ENCODE measurements at places on chromosomes 2 and 18. TPM values are rescaled to one million over a fixed set of nuclear protein-coding genes. Genes with fewer than 3 reads are reported as not detected.

DNA sequence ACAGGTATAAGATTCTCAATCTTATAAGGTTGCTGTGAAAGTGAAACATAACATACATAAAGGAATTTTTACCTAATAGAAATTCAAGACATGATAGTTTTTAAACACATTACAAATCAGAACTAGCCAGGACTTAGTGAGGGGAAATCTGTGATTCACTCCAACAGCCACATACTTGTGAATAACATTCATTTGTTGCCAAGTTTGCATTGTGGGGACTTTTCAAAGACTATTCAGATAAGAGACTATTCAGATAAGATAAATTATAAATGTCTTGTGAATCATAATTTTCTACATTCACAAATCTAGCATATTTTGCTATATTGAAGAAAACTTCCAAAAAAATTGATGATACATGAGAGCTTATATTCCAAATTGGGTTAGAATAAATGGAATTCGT is 345.3 kb upstream of the CDH20 start:
- DNase-seq: no peak

CPO gene
- 0.42 TPM for total RNA-seq

DNA sequence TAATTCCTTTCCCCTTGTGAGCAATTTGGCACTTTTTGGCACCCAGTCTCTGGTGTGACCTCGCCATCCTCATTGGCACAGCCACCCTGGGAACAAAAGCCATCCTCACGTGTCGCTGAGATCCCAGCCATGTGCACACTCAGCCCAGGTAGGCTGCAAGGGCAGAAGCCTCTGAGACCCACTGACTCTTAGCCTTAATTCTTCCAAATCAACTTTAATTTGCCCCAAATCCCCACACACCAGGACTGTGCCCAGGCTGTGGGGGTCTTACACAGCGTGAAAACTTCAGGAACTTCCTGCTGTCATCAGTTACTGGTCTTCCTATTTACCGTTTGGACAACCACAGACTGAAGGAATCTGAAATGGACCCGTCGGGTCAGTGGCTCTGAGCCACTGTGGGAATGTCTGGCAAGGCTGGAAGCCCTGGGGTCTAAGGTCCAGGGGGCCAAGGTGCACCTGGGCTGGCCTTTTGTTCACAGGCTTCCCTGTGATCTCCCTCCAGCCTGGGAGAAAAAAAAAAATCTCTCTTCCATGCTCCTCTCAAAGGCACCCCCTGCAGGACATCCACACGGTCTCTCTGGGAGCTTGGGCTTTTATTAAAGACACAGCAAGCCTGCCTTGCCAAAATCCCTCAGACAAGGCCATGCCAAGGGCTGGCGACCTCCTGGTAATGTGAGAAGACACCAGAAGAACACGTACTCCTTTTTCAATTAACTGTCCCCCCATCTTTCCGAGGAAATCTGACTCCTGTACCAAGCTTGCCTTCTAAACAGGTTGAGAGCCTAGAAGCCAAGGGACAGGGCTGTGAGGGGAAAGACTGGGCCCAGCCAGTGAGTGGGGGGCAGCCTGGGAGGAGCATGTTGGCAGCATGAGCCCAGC is 42.1 kb upstream of the LAPTM4A start:
- DNase-seq: peak; percentile 60

DNA sequence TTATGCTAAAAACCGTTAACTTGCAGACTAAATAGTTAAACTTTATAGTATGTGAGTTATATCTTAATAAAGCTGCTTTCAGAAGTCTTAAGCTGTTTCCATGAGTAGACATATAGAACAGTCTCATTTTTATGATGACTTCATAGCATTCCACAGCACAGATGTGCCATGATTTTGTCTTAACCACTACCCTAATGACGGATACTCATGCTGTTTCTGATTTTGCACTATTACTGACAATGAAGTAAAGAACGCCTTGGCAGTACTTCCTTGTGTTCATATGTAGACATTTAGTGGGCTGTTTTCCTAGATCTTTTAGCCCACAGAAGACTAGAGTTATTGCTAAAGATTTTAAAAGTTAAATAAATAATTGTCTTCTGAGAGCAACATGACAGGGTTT is 175.6 kb upstream of the RAB6C start:
- no peak for DNase-seq

DNA sequence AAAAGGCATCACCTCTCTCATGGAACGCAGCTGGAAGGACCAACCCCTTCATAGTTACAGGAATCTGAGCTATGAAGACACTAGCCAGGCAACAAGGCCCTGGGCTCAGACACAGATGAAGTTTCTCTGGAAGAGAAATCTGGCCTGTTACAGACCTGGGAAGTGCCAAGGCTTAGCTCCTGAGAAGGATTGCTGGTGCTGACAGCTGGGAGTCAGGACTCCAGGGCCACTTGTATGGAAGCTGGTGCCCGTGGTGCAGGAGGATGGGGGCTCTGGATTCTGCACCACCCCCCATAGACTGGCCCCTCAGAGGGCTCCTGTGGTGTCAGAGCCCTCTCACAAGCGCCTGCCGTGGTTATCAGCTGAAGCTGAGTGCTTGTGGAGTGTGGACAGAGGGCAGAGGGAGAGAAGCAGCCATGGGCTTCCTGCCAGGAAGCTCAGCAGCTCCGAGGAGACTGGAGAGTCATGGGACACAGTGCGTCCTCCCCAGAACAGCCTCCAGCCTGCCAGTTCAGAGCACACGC is 87.3 kb upstream of the LCLAT1 start:
- DNase-seq: peak; percentile 93

TBR1 gene
- total RNA-seq: not detected

CDK5R2 gene
- total RNA-seq: not detected

DNA sequence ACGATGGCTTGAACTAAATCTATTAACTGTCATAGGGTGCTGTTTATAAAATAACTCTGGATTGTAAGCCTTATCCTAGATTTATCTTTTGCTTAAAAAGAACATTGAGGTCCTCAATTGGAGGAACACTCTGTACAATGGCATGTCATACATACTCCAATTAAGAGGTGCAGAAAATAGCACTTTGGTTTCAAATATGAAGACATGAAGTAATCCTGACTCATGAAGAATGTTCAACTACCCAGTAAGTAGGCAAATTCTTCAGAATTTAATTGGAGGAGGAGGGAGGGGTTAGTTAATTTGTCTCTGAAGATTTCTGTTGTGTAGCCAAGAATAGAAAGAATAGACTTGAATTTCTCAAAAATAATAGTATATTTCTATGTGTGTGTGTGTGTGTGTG is 36.1 kb downstream of the DCC start:
- DNase-seq: no peak

- DNase-seq: no peak
These were observed 51.8 kb downstream of the EPB41L5 start for GRCh38 chr2:120064664-120065063.

- DNase-seq: no peak
These were observed 51.7 kb downstream of the MYO5B start for GRCh38 chr18:50143294-50143693.

GRCh38 chr2:15748736-15749323 is 157.2 kb downstream of the DDX1 start:
- DNase-seq: no peak

DSG2 gene
- total RNA-seq: 76.1 TPM

- peak; percentile 71 for DNase-seq
These were observed 14.0 kb downstream of the PXDN start for GRCh38 chr2:1730015-1730927.

DNA sequence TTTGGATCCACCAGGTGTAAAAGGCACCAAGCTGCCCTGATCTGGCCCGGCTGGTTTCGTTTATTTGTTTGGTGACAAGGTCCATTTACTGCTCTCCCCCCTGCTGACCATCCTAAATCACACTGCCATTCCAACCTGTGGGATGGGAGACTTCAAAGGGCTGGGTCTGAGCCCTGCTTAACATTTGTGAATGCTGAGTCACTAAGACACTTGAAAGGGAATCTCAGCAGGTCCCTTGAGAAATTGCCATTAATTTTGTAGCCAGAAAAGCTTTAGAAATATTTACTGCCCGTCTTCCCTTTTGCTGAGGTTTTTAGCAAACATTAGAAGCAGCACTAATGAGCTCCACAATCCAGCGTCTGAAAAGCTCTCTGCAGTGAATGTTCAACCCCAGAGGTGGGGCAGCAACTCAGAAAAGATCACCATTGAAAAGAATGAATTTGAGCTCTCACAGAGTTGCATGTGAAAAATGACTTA is 133.8 kb downstream of the ARL4C start:
- no peak for DNase-seq

DNA sequence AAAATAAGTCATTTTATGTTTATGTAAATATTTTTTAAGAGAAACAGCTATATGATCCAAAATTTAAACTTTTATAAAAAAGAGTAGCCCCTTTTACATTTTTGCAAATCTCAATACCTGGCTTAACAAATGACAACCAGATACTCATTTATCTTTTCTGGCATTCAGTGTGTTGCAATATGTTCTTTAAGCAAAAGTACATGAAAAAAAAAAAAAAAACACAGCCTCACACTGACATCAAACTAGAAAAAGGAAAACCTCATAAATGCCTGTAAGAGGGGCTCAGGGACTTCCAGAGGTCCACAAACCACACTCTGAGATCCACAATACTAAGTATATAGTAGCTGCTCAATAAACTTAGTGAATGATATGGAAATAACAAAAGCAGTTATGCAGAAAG is 21.9 kb downstream of the PPP4R3B start:
- no peak for DNase-seq

- no peak for DNase-seq
These were observed 189.3 kb downstream of the LTBP1 start for GRCh38 chr2:33136056-33136455.

- no peak for DNase-seq
These were observed 35.5 kb downstream of the EFEMP1 start for GRCh38 chr2:55887901-55888624.

DNA sequence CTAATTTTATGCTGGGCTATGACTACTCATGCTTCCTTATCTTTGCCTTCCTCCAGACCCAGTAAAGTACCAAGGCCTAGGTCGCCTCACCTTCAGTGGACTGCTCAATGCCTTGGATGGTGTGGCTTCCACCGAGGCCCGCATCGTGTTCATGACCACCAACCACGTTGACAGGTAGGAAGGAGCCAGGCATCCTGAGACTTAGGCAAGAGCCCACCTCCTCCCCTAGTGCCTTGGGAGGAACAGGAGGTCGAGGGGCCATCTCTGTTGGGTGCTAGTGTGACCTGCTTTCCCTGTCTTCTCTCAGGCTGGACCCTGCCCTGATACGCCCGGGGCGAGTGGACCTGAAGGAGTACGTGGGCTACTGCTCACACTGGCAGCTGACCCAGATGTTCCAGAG is 3.3 kb downstream of the BCS1L start:
- DNase-seq: no peak

GRCh38 chr2:51194656-51195055 is 162.7 kb upstream of the NRXN1 start:
- DNase-seq: no peak

- no peak for DNase-seq
These were observed 358.4 kb upstream of the NRP2 start for GRCh38 chr2:205323929-205324328.
